ENCODE measurements at places on chromosomes 12 and 14.

GRCh38 chr14:79407572-79407971 lies 803.7 kb downstream of the DIO2 start:
- no peak for DNase-seq

DNA sequence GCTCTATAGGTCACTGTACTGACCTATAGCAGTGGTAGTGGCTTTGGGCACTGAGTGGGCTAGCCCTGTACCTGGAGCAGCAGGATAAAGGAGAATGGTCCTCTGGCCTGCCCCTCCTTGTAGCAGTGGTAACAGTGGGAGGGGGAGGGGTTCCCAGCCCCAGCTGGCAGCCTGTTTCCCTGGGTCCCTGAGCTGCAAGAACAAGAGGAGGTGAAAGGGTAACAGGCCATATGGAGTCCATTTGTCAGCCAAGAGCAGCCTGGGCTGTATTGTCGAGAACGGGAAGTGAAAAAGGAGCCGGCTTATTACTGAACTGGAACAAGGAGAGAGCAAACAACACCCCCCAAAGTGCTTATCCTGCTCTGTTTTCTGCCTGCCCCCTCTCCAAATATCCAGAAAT lies 73.8 kb upstream of the SRSF5 start:
- DNase-seq: no peak

GRCh38 chr12:47819896-47820630 lies at the start of gene HDAC7:
HDAC7 (minus strand) TSS chr12:47819903; CDS start chr12:47819785, 118 bp downstream.
- DNase-seq: peak; percentile 66

DNA sequence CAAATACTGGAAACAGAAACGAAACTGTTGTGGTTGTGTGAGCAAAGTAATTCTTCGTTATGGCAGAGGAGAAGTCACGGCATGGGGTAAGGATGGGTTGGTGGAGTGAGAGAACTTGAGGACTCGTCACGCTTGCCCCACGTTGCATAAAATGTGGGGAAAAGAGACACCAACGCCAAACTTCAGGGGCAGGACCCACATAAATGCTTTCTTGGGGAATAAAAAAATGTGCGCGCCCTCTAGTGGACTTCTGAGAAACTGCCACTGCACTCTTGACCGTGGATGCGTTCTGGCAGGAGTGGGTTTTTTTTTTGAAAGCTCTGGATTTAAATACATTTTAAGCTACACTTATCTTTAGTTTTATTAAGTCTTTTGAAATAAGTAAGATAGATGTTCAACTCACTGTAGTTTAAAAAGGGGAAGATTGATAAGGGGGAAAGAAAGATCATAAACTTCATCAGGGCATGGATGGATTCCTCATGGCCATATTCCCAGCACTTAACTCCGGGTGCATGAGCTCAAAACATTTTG lies 4.1 kb upstream of the IGF1 start:
- peak; percentile 8 for DNase-seq

GRCh38 chr14:99758121-99758821 lies 34.9 kb upstream of the EML1 start:
- DNase-seq: no peak

- DNase-seq: no peak
These were observed 473.5 kb downstream of the PRKD1 start for GRCh38 chr14:29454026-29454693.

DNA sequence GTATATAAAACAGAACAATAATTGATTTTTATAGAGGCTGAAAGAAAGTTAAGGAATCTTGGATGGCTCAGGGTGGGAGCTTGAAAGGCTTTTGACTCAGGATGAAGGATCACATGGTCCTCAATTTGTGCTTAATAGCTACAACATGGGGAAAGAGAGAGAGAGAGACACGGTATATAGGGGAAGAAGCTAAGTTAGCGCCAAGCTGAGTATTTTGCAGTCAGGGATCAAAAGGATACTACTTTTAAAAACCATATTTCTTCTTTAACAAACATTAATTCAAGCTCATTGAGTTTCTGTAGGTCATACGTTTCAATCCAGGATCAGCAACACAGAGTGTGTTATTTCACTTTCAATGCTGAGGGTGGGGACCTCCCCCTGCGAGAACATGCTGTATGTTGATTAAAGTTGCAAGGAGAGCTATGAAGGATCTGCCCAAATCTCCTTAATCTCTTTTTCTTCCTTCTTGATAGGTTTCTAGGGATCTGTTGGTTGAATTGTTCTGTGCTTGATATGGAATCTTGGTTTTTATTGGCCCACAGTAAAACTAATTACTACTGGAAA lies 133.1 kb upstream of the NUDT4 start:
- no peak for DNase-seq

DNA sequence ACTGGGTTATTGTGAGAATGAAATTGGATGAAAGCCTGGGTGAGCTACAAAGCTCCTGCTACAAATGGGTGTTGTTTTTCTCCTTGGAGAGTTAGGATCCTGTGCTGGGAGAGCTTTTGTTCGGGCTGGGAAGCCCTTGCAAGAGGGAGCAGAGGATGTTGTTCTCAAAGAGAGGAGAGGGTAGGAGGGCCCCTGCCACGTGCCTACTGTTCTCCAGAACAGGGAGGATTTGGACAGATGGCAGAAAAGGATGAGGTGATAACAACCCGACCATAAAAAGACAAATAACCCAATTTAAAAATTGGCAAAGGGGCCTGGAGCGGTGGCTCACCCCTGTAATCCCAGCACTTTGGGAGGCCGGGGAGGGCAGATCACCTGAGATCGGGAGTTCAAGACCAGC lies 68.8 kb downstream of the GALNT16 start:
- no peak for DNase-seq

DNA sequence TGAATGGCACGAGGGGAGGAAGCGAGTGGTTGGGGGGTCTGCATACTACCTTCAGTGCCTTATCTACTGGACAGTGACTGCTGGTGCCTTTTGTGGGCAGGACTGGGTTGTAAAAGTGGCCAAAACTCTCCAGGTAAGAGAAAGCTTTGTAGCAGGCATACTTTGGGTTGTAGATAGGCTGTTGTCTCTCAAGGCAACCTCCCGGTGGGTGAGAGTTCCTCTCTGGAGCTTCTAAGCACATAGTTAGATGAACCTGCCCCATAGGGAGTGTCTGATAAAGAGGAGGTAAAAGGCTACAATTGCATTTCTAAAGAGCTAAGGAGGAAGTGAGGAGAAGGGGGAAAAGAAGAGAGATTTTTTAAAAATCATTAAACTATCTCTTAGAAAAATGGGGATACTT lies 4.2 kb upstream of the DAD1 start:
- DNase-seq: no peak

DNA sequence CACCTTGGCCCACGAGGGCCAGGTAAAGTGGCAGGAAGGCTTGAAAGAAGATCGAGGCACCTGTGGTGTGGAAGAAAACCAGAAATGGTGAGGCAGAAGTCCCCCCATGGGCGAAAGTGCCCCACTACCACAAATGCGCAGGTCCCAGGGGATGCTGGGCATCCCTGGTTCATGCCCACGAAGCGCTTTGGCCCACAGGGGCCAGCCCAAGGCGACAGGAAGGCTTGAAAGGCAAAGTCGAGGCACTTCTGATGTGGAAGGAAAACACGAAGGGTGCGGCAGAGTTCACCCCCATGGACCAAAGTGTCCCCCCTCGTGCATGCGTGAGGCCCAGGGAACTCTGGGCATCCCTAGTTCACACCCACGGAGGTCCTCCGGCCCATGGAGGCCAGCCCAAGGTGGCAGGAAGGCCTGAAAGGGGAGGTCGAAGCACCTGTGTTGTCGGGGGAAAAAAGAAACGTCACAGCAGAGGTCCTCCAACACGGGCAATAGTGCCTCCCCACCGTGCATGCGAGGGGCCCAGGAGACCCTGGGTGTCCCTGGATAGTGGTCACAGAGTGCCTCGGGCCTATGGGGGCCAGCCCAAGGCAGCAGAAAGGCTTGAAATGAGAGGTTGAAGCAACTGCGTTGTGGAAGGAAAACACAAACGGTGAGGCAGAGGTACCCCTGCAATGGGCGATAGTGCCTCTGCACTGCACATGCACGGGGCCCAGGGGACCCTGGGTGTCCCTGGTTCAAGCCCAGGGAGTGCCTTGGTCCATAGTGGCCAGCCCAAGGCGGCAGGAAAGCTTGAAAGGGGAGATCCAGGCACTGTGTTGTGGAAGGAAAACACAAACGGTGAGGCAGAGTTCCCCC lies 373.9 kb downstream of the ALG10 start:
- no peak for DNase-seq

- no peak for DNase-seq
These were observed at the start of gene TAS2R8 for GRCh38 chr12:10807186-10807585. TAS2R8 (minus strand) TSS chr12:10807286; CDS start chr12:10806980, 306 bp downstream.

DNA sequence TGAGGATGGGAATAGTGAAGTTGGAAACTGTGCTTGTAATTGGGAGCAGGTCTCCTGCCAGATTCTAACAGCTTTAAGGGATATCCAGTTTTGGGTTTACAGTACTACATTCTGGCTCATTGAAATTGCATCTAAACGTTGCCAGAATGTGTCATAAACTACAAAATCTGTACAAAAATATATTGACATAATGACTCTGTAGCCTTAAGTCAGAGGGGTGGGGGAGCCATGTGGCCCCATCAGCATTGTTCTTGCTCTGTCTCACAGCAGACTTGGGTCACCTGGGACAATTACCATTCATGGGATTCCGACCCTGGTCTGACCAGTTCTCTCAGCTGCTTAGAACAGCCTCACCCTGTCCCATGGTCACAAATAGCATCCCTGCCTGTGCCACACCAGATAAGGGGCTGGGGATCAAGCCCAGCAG lies 43.3 kb upstream of the MED13L start:
- no peak for DNase-seq

DNA sequence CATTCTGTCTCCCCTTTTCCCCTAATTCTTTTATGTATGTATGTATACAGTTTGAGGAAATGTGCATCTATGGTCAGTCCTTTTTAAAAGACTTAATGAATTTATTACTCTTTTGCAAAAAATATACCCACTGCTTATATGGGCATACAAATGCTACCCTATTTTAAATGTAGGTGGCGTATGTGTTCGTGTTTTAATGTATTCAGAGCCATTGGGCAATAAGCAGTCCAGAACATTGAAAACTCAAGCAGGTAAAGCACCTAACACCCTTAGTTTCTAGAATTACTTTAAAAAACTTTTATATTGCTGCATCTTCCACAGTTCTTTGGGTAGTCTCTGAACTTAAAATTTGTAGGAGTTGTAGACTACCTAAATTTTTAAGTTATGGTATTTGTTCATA lies 42.6 kb upstream of the A2ML1 start:
- no peak for DNase-seq

GRCh38 chr12:101813117-101813516 lies 17.6 kb downstream of the GNPTAB start:
- DNase-seq: no peak

- peak; percentile 39 for DNase-seq
These were observed 5.3 kb downstream of the ASB2 start for GRCh38 chr14:93970965-93971634.

DNA sequence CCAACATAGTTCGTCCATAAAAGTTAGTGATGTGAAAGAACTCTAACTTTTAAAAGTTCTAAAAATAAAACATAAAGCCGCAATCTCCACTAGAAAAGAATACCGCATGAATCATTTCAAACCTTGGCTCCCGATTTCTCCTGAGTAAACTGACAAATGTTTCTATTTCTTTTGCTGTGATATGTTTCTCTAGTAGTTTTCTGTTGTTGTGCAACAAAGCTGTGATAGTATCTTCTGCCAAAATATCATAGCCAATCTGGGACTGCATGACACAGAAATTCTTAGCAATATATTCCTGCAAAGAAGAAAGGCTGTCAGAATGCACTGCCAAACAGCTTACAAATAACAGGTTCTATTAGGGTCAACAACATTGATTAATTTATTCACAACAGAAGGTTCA lies 174.0 kb downstream of the ITPR2 start:
- DNase-seq: no peak

DNA sequence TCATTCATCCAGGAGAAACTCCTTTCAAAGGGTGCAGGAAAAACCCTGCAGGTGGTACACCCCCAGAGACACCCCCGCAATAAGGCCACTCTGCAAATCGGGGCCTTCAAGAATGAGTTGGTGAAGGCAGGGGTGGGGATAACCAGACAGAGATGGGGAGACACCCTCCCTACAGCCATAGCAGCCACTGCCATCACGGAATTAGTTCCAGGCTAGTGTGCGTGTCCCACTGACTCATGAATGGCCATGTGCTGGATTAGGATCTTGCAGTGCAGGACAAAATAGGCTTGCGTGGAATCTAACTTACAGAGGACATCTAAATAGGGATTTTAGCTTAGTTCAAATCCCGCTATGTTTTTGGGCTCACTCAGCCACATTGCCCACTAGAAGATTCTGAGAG lies 37.8 kb downstream of the SPRING1 start:
- no peak for DNase-seq

DNA sequence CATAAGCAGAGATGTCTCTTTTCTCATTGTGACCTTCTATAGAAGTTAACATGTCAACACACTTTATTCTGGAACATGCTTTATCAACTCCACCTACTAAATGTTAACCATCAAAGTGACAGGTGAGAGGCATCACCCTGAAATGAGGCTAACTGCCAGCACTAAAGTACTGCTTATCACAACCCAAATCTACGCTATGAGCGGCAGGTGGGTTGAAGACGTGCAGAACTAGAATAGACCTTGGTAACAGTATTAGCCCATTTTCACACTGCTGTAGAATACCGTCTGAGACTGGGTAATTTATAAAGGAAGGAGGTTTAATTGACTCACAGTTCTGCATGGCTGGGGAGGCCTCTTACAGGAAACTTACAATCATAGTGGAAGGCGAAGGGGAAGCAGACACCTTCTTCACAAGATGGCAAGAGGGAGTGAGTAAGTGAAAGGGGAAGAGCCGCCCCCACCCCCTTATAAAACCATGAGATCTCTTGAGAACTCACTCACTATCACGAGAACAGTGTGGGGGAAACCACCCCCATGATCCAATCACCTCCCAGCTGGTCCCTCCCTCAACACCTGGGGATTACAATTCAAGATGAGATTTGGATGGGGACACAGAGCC lies 359.0 kb downstream of the SEC23A start:
- DNase-seq: no peak

DNA sequence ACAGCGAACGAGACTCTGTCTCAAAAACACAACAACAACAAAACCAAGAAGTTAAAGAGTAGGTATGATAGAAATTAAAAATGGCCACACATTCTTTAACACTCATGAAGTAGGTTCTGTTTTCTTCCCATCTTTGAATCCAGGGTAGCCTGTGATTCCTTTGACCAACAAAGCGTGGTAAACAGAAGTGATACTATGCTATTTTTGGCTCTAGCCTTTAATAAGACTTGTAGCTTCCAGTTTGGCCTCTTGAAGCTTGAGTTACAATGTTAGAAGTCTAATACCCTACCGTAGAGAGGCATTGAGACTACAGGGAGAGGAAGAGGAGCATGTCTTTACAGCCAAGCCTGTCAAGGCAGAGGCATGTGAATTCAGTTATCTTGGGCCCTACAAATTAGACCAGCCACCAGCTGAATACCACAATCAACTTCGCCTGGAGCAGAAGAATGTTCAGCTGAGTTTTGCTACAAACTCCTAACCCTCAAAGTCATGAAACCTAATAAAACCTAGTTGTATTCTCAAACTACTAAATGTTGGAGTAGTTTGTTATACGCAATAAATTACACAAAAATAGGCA lies 4.9 kb upstream of the NEMF start:
- DNase-seq: no peak

GRCh38 chr12:118271770-118272417 lies 100.8 kb downstream of the TAOK3 start:
- no peak for DNase-seq

GRCh38 chr14:71138448-71139293 lies 231.4 kb downstream of the PCNX1 start:
- DNase-seq: peak; percentile 37

- DNase-seq: no peak
These were observed 22.1 kb upstream of the NAP1L1 start for GRCh38 chr12:76106631-76107030.

Measured in stimulated activated CD4-positive, alpha-beta T cell treated with anti-CD3 and anti-CD28 coated beads, Interleukin-15, amount 100 ng/mL, for 1 hour (primary cell).